ENCODE measurements at places on chromosomes 2 and 18.

- no peak for DNase-seq
These were observed 852.1 kb downstream of the CPS1 start for GRCh38 chr2:211408483-211408891.

- no peak for DNase-seq
These were observed 64.1 kb downstream of the CPS1 start for GRCh38 chr2:210620456-210620855.

DNA sequence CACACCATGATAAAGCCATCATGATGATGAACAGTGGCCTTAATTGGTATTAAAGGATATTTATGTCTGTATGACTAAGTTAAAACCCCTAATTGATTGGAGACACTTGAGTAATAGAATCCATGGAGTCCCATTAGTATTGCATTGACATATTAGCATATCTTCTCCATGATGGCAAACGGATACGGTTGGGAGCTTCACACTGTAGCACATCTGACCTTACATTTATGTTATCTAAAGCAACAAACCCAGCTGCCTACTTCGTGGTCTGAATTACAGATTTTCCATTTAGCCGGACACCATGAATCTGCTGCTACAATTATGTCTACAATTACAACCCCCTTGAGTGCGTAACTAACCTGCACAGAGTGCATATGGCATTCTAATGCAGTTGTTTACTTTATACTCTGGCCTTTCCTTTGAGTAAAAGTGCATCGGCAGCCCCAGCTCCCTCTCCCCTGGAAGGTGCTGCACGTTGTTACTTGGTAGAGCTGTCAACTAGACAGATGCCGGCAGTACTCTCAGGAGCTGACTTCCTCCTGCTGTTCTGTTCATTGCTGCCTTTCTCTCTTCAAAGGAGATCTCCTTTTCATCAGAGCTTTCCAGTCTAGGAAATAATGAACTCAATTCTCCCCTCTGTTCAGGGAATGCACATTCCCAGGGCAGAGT is 92.1 kb downstream of the LRRC30 start:
- no peak for DNase-seq

- DNase-seq: no peak
These were observed 13.4 kb downstream of the BCL11A start for GRCh38 chr2:60540074-60540473.

GRCh38 chr2:99777656-99778290 is 288.0 kb upstream of the REV1 start:
- no peak for DNase-seq

- no peak for DNase-seq
These were observed 10.6 kb upstream of the BOK start for GRCh38 chr2:241547781-241548450.

DNA sequence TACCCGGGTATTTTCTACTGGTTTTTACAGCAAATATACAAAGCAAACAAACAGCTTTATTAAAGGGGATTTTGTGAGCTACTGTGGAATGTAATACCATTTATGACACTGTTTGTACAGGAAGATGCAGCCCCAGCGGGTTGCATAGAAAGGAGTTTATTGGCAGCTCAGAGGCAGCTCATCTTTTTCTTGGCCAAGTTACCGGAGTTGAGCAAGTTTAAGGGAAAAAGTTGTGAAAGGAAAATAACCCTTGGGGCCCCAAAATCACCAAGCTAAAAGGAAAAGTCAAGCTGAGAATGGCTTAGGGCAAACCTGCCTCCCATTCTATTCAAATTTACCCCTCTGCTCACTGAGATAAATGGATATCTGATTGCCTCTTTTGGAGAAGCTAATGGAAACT is 60.8 kb downstream of the MOB4 start:
- no peak for DNase-seq

GRCh38 chr2:140276661-140277060 is 1496.5 kb upstream of the NXPH2 start:
- DNase-seq: no peak

DNA sequence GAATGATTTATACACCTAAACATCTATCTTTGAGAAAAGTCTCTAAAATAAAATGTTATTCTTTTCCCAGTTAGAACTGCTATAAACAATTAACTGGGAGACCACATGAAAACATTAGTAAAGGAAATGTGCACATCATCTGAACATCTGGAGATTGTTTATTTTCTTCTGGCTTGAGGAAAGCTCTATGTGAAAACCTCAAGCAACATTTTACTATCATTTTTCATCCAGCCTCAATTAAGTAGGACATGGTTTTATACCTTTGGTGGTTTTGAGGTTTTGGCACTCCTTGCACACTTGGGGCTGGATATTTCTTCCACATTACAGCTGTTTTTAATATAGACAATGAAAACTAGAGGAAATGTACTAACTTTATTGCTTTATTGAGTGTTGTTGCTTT is 609.5 kb upstream of the SLC8A1 start:
- no peak for DNase-seq

DNA sequence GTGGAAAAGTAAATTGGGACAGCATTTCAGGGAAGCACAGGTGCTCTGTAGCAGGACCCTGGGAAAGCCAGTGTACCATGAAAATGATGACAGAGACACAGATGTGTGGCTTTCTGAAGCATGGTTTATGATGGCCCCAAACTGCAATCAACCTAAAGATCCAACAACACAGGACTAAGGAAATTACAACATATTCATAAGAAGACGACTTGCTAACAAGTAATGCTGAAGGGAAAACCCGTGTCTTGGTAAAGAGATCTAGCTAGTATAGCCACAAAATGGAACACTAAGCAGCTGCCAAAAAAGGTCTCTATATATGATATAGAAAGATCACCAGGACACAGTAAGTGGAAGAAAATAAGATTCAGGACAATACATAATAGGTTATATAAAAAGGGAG is 53.2 kb downstream of the UXS1 start:
- DNase-seq: no peak

GRCh38 chr2:27282892-27283291 is 663 bp downstream of the TRIM54 start:
- no peak for DNase-seq

- no peak for DNase-seq
These were observed 13.6 kb upstream of the ADI1 start for GRCh38 chr2:3532941-3533340.

GRCh38 chr18:69447886-69448285 is 47.2 kb downstream of the DOK6 start:
- no peak for DNase-seq

DNA sequence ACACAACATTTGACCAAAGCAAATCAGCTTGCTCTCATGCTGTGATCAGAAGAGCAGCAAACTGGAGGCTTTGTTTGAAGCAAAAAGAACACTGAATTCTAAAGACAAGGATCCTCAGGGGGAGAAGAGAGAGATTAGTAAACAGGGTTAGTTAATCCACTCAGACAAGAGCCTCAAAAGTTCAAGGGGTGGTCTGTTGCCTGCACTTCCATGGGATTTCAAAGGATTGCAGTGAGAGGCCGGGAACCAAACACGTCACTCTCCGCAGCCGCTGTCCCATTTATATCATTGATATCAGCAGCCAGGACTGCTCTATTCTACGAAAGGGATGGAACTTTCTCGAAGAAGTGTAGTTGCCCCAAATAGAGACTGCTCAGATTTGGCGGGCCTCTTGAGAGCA is 97.8 kb upstream of the SP3 start:
- no peak for DNase-seq

GRCh38 chr2:101538076-101538475 is 63.2 kb upstream of the RFX8 start:
- DNase-seq: no peak

DNA sequence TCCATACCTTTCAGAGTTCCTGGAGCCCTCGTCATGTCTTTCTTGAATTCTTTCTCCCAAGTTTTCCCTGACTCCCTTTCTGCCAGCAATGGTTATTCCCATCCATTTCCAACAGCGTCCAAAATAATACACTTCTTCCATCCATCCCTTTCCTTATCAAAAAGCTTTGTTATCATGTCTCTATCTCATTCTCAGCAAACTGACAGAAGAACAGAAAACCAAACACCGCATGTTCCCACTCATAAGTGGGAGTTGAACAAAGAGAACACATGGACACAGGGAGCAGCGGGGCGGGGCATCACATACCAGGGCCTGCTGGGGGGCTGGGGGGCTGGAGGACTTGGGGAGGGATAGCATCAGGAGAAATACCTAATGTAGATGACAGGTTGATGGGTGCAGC is 86.7 kb downstream of the DDX1 start:
- no peak for DNase-seq

DNA sequence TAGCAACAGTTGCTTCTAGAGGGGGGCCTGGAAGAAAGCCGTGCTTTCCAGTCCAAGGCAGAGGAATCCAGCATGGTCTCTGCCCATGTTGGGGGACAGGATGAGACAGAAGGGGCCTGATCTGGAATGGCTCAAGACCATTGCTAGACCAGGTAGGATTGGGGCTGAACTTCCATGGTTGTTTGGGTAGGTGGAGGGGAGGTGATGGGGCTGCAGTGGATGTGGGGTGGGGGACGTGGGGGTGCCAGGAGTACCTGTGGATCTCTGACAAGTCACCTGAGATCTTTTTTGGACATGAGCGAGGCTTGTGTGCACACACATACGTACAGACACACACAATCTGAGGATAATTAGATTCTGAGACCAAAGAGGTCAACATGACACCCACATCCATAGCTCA is 228.7 kb upstream of the SKOR2 start:
- DNase-seq: no peak

- no peak for DNase-seq
These were observed 606.2 kb upstream of the NXPH2 start for GRCh38 chr2:139386401-139386800.

GRCh38 chr2:113894156-113894743 is 4.4 kb downstream of the ACTR3 start:
- no peak for DNase-seq

DNA sequence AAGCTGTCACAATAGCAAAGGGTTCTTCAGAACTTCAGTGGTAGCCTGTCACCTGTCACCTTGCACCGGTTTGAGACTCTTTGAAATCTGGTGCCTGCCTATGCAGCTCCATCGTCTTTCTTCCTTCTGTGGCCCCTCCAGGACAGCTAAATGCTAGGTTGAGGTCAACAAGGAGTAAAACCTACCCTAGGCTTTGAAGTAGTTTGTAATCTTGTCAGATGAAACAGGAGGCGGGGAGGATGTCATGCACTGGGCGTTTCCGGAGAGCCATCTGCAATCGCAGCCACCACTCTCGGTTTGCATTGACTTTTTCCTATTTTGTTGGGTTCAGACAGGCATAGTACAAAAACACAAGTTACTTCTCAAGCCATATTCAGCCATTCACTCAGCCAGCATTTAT is 116.7 kb downstream of the LPIN1 start:
- no peak for DNase-seq

DNA sequence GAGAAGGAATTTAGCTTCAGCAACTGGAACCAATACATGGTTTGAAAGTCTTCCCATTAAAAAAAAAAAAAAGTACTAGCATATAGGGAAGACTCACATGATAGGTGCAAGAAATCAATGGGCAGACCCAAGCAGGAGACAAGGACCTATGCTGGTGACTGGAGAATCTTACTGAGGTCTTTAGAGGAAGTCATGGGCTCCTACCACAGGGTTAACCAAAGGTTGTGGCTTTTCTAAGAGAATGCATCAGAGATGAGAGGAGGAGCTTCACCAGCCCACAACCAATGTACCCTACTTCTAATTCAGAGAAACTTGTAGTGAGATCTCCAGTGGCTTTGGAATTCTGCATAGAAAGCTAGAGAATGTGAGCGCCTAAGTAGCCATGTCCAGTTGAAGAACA is 207.4 kb downstream of the NCKAP5 start:
- no peak for DNase-seq

GRCh38 chr2:40740419-40740818 is 288.5 kb upstream of the SLC8A1 start:
- no peak for DNase-seq

GRCh38 chr2:65383541-65384488 is 48.6 kb downstream of the SPRED2 start:
- DNase-seq: no peak

DNA sequence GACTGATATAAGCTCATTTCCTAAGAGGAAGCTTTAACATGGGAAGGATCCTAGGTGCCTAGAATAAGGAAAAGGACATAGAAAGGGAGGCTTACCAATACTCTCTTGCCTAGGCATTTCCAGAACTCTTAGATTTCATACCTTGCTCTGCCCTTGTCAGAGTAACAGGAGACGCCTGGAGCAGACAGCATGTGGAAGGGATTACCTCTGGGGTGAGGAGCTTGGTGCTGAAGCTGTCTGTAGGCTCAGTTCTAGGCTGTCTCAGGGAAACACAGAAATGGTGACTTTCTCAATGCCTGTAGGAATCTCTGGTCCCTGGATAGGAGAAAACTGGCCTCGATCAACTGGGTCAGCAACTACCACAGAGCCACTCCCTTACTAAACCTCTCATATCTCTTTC is 150.0 kb downstream of the SLC4A3 start:
- no peak for DNase-seq

DNA sequence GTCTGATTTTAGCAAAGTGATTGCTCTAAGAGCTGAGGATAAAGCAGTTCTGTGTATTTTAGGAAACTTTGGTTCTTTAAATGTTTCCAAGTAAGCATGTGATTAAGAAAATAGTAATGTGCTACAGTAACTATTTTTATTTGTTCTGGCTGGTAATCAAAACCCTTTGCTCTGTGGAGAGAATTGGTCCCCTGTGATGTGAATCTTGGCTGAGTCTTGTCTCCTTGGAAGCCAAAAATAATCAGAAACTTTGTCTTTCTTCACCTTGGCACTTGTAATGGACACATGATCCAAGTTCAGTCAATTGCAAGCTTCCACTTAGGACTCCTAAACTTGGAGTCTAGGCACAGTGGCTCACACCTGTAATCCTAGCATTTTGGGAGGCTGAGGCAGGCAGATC is 422.7 kb upstream of the CDH20 start:
- DNase-seq: no peak

DNA sequence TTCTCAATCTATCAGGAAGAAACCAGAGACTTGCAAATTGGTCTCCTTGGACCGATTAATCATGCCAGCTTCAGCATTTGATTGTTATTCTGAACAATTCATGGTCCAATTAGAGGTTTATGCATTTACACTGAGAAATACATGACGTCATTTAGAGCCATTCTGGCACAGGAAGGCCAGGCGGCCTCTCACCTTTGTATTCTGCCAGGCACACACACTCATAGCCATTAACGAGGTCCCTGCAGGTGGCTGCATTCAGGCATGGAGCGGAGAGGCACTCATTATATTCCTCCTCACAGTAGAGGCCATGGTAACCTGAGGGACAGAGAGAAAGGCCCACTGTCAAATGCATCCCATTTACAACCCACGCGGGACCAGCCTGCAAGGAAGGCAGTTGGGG is 146.8 kb upstream of the PID1 start:
- DNase-seq: no peak
